HuH-7 (cell line): ENCODE measurements at places on chromosomes 13 and 19.
A peak's percentile ranks its signal among the peaks of the same experiment; 100 is the strongest.

- DNase-seq: peak; percentile 16
Measured at GRCh38 chr13:75339635-75340374, 142.2 kb downstream of the TBC1D4 start.

DNA sequence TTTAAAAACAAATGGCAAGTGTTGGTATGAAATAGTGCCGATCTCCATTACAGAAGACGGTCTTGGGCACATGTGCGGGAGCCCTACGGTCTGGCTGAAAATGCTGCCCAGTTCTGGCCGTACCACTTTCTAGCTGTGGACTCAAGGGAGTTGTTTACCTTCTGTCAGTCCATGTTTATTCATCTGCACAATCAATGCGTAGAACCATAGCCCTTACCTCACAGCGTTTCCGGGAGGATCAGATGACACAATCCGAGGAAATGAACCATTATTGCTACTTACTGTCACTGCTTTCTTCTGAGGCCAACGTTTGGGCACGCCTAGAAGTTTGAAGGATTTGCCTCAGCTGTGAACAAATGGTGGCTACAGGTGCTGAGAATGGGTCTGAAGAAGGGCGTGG is 31.2 kb downstream of the GADD45B start:
- peak; percentile 72 for DNase-seq

- no peak for DNase-seq
Measured at GRCh38 chr13:109743706-109744453, 42.5 kb downstream of the IRS2 start.

GRCh38 chr19:50933640-50934039 is 19.2 kb downstream of the KLK5 start:
- no peak for DNase-seq

GRCh38 chr19:18023622-18024251 is 15.8 kb downstream of the ARRDC2 start:
- DNase-seq: no peak

DNA sequence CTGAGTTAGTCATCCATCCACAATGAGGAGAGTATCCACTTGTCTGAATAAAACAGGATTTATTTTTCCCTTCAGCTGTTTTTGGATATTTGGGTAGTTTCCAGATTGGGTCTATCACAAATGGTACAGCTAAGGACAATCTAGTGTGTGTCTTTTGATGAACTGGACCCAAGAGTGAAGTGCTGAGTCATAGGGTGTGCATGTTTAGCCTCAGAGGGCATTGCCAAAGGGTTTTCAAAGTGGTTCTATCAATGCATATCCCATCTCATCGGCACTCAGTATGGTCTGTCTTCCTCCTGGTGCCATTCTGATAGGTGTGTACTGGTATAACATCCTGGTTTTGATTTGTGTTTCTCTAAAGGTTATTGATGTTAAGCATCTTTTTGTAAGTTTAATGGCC is 62.3 kb downstream of the GSX1 start:
- DNase-seq: no peak

GRCh38 chr13:46903748-46904147 is 6.9 kb upstream of the HTR2A start:
- no peak for DNase-seq

- DNase-seq: no peak
Measured at GRCh38 chr13:25095851-25096453, at the start of gene PABPC3. PABPC3 (plus strand) TSS chr13:25096136; CDS start chr13:25096199, 63 bp downstream.

- DNase-seq: no peak
Measured at GRCh38 chr13:84121456-84121855, 239.2 kb upstream of the SLITRK1 start.

DNA sequence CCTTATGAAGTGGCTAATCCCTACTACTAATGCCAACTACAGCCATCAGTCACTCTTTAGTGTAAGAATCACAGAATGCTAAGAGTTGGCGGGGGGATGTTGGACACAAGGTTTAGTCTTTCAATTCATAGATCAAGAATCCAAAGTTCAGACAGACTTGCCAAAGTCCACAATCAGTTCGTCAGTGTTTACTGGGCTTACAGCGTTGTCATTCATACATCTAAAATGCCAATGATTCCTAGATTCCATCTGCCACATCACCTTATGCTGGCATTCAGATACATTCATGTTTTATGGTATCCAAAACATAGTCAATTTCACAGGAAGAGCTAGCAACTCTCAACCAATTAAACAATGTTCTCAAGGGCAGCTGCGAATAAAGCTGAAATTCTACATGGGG is 18.1 kb downstream of the RCBTB2 start:
- DNase-seq: no peak

GRCh38 chr19:13861392-13861713 is 15.6 kb upstream of the NANOS3 start:
- no peak for DNase-seq

GRCh38 chr19:35540356-35540927 is 5.0 kb upstream of the TMEM147 start:
- no peak for DNase-seq

DNA sequence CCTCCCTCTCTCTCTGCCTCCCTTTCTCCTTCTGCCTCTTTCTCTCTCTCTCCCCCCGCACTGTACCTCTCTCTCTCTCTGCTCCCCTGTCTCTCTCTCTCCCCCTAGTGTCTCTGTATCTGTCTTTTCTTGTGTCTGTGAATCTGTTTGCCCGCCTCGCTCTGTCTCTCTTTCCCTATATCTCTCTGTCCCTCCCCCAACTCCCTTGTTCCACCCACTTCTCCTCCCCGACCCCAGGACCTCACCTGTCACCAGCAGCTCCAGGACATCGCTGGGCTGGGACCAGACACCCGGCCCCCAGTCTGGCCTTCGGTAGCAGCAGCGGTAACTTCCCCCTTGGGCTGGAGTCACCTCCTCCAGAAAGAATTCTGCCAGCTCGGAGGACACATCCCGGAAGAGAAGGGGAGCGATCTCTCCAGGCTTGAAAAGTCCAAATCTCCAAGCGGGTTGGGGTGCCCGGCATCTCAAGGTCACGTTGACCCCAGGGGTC is 3.9 kb downstream of the OSCAR start:
- peak; percentile 53 for DNase-seq

DNA sequence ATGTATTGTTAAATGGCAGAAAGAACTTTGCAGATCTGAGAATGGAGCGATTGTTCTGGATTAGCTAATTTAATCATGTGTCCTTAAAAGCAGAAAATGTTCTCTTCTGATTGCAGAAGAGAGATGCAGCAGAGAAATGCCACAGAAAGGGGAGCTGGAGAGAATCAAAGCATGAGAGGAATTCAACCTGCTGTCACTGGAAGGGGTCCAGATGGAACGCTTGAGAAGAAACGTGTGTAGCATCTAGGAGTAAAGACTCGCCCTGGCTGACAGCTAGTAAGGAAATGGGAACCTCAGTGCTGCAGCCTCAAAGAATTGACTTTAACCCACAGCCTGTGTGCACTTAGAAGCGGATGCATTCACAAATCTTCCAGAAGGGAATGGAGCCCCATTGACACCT is 502.8 kb downstream of the KLF12 start:
- DNase-seq: no peak
